ENCODE measurements at places on chromosomes 3 and 15.

DNA sequence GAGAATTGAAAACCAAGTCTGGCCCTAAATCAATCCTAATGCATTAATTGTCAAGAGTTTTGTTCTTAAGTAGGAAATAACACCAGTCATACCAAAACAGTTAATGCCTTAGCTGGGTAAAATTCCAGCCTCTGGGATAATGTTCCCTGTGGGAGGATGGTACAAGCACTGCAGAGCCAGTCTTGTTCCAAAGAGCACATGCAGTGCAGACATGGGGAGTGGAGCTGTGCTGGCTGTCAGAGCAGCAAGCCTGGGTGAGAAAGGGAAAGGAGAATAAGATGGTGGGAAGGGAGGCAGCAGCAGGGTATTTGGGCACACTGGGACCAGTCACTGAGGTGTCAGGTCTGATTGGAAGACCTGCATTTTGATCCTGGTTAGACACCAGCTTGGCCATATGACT is 12.1 kb downstream of the ALAS1 start:
- no peak for DNase-seq

DNA sequence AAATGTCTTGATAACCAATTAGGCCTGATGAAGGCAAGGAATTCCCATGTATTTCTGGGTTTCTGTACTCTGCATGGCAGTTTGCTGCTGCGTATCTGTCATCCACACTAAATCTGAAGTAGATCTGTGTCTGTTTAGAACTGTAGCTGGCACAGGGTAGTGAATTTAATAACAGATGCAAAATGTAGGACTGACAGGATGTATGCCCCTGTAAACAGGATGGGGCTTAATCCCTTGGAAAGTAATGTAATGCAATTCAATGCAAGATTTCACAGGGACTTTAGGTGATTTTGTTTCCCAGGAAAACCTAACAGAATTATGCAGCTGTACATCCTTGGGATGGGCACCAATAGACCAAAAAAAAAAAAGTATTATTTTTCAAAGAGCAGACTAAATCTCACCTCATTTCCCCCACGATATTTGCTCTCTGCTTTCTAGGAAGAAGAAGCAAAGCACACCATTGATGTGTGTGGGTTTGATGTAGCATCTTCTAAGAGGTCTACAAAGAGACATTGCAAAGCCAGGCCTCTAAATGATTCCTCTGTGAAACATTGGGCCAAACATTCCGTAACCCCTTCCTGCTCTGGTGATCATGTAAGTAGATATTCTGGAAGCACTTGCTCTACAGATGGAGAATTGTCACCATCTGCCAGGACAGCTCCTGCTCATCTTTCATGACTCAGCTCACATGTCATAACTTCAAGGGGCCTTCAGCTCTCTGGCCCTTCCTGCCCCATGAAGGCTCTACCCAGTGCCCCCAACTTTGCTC is 464.3 kb upstream of the RGMA start:
- no peak for DNase-seq

- DNase-seq: no peak
Measured at GRCh38 chr15:81256916-81257315, 60.2 kb downstream of the IL16 start.

DNA sequence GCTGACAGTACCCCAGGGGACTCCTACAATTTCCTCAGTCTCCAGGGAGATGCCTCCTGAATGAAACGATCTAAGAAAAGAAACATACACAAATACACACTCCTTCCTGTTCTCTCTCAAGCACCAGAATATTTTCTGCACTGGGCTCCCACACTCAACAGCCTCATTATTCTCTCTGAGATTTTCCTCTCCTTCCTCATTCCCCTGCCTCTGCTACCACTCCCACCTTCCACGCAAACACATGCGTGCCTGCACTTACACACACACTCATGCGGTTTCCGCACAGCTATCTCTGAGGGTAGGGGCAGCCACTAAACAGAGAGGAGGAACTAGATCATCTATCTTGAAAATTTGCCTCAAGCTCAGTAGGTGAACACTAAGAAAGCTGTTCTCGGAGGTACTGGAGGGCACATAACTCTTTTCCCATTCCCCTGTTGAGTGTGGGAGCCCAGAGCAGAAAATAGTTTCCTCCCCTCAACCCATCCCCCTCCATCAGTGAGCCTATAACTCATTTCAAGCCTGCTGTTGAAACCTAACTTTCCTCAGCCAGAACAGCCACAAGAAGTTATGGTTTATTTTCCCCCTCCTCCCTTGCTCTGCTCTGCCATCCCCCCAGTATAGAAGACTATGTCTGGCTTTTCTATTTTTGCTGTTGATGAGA is 30.5 kb upstream of the TIPARP start:
- no peak for DNase-seq

DNA sequence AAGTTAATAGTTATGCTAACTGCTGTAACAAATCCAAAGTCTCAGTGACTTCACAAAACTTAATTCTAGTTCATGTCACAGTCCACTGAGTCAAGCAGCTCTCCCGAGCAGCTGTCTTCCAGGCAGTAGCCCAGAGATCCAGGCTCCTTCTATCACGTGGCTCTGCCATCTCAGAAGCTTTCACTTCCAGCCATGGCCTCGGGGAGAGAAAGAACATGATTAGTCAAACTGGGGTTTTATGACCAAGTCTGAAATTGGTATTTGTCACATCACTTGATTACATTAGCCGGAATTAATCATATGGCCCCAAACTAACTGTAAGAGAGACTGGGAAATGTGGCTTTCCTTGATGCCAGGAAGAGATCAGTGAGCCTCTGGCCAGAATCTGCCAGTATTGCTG is 70.2 kb upstream of the DGKG start:
- DNase-seq: no peak

DNA sequence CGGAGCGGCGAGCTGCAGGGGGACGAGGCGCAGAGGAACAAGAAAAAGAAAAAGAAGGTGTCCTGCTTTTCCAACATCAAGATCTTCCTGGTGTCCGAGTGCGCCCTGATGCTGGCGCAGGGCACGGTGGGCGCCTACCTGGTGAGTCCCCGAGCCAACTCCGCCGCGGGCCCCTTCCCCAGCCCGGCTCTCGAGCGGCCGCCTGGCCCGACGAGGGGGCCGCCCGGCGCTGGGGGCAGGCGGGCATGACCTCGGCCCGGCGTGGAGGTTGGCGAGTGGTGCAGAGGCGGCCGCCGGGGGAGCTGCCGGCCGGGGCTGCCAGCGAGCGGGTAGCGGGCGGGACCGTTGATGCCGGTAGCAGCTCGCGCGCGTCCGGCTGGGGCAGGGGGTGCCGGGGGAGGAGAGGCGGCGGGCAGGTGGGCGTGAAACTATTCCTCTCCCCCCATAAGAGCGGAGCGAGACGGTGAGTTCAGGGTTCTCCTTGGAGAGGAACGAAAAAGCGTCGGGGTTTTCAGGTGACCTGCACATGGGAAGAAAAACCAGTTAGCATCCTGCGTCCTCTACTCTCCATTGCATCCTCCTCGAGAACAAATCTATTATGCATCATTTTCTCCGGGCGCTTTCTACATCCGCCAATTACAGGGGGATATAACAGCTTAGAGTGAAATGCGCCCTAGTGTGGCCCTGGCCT is 585 bp downstream of the SLCO3A1 start:
- DNase-seq: no peak

DNA sequence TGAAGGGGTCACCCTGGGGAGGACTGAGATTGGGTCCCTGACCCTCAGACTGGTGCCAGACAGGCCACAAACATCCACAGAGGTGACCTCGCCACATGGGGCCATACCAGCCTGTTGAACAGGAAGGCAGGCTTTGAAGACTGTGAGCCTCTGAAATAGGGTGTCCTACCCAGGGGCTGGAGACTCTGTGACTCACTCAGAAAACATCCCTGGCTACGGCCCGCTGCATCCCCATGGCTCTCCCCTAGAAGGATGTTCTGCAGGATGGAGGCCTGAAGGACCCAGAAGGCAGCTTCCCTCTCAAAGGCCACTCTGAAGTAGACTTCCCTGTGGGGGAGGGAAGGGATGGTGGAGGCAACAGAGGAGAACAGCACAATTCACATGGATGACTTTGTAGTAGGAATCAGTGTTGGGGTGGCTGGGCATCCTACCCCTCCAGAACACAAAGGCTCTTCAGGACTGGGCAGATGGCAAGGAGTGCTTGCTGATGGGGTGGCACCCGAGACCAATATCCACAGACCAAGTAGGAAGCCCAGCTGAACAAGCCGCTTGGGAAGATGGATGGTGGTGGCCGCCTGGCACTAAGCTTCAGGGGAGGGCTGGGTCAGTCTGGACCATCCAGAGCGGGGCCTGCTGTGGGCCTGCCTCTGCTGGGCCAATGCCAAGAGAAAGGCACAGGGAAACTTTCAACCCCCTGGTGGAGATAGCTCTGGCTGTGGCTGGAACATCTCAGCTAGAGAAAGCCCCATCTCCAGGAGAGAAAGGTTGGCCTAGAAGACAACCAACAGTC is 37.6 kb upstream of the DUSP7 start:
- DNase-seq: no peak

DNA sequence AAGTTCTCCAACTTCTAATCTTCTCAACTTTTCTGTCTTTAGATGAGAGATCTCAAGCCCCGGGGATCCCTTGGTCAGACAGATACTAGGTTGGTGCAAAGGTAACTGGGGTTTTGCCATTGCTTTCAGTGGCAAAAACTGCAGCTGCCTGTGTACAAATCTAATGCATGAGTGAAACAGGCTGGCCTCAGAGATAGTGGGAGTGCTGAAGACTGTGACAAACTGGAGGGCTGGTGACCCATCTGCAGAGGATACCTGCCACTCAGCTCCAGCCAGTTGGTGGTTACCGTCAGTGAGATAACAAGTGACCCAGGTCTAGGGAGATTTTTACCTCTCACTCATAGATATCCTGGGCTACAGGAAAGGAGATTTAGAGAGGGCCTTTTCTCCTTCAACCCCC is 85.7 kb downstream of the RYR3 start:
- no peak for DNase-seq

- DNase-seq: no peak
Measured at GRCh38 chr3:165820671-165821123, 16.5 kb downstream of the BCHE start.

GRCh38 chr3:30435861-30436331 is 170.5 kb upstream of the TGFBR2 start:
- no peak for DNase-seq

- no peak for DNase-seq
Measured at GRCh38 chr3:31810991-31811433, 170.1 kb downstream of the OSBPL10 start.

DNA sequence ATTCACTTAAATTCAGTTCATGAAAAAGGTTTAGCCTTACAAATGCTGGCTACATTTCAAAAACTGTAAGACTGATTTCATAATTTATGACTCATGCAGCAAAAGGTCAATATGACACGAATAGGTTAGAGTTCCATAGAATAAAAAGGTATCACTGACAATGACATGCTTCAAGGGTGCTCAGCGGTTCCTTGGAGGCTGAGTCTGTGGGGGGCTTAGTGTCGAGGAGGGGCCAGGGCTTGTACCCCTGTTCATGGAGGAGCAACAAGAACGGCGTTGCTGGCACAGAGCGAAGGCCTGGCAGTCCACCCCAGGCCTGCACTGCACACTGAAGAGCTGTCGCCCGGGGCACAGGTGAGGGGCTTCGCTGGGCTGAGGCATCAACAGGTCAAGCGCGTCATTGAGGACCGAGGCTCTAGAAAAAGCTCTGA is 174.2 kb downstream of the NR1D2 start:
- DNase-seq: no peak

GRCh38 chr15:25667829-25668228 is 195.3 kb downstream of the ATP10A start:
- DNase-seq: no peak

DNA sequence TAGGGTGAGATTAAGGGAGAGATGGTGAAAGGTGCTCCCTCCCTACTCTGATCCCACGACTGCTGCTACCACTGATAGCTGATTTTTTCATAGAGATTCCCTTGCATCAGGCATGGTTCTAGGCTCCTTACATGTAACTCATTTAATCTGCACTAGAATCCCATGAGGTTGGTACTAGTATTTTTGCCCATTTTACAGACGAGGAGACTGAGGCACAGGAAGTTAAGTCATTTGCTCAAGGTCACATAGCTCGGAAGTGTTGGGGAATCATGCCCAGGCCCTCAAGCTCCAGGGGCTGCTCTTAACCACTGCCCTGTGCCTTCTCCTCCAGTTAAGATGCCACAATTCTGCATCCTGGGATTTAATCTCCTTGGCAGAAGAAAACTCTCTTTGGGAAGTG is 11.2 kb downstream of the ATP2B2 start:
- no peak for DNase-seq

GRCh38 chr3:161372321-161373260 is 1.3 kb upstream of the SPTSSB start:
- DNase-seq: peak; percentile 64

Measured in SHP77 (cell line).